ENCODE measurements at places on chromosomes 6 and 20.

DNA sequence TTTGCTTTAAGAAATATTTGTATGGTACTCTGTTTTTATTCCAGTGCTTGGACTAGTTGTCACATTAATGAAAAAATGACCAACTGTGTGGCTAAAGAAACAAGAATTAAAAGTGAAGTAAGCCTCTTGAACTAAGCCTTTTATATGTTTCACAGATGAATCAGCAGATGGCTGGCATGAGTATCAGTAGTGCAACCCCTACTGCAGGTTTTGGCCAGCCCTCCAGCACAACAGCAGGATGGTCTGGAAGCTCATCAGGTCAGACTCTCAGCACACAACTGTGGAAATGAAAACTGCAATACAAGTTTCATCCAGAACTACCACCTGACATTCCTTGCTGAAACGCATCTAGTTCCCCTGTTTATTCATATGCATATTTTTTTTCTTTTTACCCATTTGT lies 96.8 kb downstream of the B3GAT2 start:
- DNase-seq, result no peak

GRCh38 chr6:153123801-153124200 lies 7.3 kb downstream of the RGS17 start:
- DNase-seq, result no peak

- no peak for DNase-seq
Measured at GRCh38 chr6:56087421-56087820, 160.0 kb downstream of the COL21A1 start.

DNA sequence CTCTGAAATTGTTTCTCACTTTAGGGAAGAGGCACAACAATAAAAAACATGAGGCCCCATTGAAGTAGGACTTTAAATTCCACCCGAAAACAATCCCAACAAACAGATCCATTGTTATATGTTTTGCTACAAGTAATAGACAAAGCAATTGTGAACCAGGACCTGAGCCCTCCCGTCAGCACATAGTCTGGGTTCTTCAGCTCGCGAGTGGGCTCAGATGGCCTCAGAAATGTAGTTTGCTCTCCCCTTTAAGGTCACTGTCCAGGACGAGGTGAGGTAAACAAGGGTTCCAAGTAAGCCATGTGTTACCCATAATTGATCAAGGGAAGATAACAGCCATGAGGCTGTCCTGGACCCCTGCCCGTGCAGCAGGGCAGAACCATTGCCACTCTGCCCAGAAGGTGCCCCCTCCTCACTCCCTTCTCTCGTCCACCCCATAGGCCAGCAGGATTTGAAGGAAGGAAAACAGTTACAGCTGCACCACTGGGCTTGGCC lies 160.1 kb upstream of the QKI start:
- no peak for DNase-seq

GRCh38 chr6:136073216-136073615 lies 176.9 kb downstream of the MTFR2 start:
- no peak for DNase-seq

GRCh38 chr6:8435845-8436168 lies 462 bp upstream of the SLC35B3 start:
- no peak for DNase-seq

GRCh38 chr6:167678102-167679101 lies 148.3 kb upstream of the AFDN start:
- no peak for DNase-seq

DNA sequence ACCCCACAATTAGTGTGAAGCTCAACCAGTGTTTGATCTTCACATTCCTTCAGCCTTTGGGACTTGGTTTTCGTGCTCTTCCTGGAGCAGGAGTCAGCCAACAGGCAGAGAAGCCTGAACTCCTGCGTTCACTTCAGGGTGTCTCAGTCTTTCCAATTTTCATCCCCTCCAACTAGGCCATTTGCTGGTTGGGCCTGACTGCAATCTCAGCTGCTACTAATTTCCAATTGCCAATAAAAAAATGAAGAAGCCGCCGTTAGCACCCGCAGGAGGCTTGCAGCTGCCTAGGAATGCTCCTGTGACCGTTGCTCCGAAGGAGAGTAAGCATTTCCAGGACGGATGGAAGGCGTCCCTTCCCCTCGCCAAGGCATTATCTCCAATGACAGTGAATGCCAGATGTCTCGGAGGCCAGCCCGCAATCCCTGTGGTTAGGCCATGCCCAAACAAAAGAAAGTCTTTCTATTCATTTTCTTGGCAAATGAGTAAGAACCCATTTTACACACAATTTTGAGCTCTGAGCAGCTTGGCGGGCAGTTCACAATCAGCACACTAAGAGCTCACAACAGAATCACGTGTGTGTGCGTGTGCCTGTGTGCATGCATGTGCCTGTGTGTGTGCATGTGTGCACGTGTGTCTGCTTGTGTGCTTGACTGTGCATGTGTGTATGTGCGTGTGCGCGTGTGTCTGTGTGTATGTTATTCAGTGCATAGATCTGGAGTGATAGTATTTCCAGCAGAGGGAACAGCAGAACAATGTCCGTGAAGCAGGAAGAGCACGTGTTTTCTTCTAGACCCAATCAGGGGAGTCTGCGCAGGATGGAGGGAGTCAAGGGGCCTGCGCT lies 301.2 kb downstream of the SMOC2 start:
- DNase-seq, result no peak

- no peak for DNase-seq
Measured at GRCh38 chr6:16684195-16684689, 77.0 kb downstream of the ATXN1 start.

DNA sequence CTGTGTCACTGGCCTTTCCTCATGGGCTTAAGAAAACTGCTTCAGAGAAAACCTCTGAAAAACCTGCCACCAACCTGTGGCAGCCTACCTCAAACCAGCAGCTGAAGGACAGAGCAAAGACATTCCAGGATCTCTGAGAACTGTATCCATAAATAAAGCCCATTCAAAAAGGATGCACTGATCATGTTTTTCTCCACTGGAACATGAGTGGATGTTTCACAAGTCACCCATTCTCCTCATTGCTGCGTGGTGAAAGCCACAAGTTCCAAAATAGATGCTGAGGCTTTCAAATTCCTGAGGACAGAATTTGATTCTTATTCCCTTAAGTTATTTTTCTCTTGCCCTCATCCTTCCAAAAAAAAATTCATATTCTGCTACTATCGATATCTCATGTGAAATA lies 280.6 kb downstream of the KHDC1L start:
- no peak for DNase-seq

GRCh38 chr20:33310327-33310899 lies 27.4 kb downstream of the BPIFB1 start:
- DNase-seq, result no peak

GRCh38 chr20:41694796-41695195 lies 76.6 kb upstream of the CHD6 start:
- DNase-seq, result no peak

- no peak for DNase-seq
Measured at GRCh38 chr6:53107091-53107490, 41.5 kb downstream of the GCM1 start.

GRCh38 chr20:32439132-32439829 lies 81.2 kb downstream of the ASXL1 start:
- DNase-seq, result peak; percentile 44
